ENCODE measurements at places on chromosomes 11 and 22. TPM values are rescaled to one million over a fixed set of nuclear protein-coding genes. Genes with fewer than 3 reads are reported as not detected.

The SUSD2 gene
- total RNA-seq, result 15.6 TPM

The LZTR1 gene
- total RNA-seq, result 47.9 TPM

The CAPN5 gene
- total RNA-seq, result 17.3 TPM

The WNT7B gene
- total RNA-seq, result not detected

The FAM111B gene
- total RNA-seq, result 15.2 TPM

The ATP5MG gene
- total RNA-seq, result 26.6 TPM

The THRSP gene
- total RNA-seq, result not detected
